ENCODE measurements at places on chromosomes 12 and 14. TPM values are rescaled to one million over a fixed set of nuclear protein-coding genes. Genes with fewer than 3 reads are reported as not detected.
A peak's percentile ranks its signal among the peaks of the same experiment; 100 is the strongest.

- no peak overlapping the region for H3K27ac ChIP-seq
- H3K36me3 ChIP-seq: no peaks in the 10 kb centered on the region
- no peak overlapping the region for H3K4me3 ChIP-seq
- no peaks in the 10 kb centered on the region for H3K4me1 ChIP-seq
These were observed 2.4 kb downstream of the GALNT6 start for GRCh38 chr12:51388846-51389245.

Gene MYF6
- total RNA-seq: 1,250 TPM

Gene FAM216A
- 0.82 TPM for total RNA-seq

- DNase-seq: peak; percentile 72
- H3K4me3 ChIP-seq: no peak overlapping the region
- H3K27ac ChIP-seq: peak overlapping the region; percentile 69
- H3K36me3 ChIP-seq: peaks cover 19% of the 10 kb centered on the region
These were observed 11.8 kb downstream of the COPS7A start for GRCh38 chr12:6735448-6736191.

DNA sequence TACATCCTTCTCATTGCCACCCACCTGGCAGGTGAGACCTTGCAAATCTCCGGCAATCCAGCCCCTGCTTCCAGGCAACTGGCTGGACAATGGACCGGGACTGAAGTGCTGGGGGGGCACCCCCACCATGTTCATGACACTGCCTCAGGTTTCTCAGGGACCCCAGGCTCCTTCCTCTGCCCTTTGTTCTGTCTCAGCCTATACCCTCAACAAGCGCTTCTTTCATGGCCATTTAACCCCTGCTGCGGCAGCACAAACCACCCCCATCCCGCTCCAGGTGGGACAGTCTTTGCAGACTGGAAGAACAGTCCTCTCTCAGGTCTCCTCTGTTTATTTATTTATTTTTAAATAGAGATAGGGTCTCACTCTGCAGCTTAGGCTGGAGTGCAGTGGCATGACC lies 7.6 kb downstream of the ISM2 start:
- H3K4me3 ChIP-seq: no peak overlapping the region
- no peaks in the 10 kb centered on the region for H3K4me1 ChIP-seq
- no peaks in the 10 kb centered on the region for H3K27me3 ChIP-seq
- no peak for DNase-seq

Gene TCL1B
- not detected for total RNA-seq

GRCh38 chr12:99380701-99381100 lies 266.9 kb upstream of the GARIN6 start:
- H3K27me3 ChIP-seq: no peaks in the 10 kb centered on the region
- no peak overlapping the region for H3K4me3 ChIP-seq
- H3K36me3 ChIP-seq: no peaks in the 10 kb centered on the region
- DNase-seq: no peak
- no peak overlapping the region for H3K27ac ChIP-seq

DNA sequence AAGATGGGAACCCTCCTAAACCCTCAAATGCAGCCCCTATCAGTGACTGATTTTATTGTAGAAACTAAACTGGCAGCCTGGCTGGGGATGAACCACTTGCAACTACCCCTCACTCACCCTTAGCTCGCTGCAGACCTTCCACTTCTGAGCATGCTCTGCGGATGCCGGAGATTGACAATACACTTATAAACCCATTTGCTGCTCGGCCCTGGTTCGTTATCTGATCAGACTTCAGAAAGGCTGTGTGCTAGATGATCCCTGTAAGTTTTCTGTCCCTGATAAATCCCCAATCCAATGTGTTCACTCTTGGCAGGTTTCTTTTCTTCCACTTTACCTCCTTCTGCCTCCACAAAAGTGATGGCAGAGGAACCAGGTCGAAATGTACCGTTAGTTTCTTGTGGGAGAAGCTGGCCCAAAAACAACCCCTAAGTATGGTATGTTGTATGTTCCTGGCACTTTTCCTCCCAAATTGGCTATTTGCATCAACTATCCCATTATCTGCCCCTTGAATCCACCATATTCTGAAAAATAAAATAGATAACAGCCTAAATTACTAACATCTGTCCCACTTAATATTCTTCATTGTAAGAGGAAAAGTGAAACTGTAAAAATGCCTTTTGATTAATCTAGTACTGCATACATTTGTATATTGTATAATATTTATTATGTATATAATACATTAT lies 18.8 kb downstream of the RPH3A start:
- H3K4me1 ChIP-seq: no peaks in the 10 kb centered on the region
- H3K27ac ChIP-seq: no peak overlapping the region
- H3K4me3 ChIP-seq: no peak overlapping the region
- no peak for DNase-seq
- no peaks in the 10 kb centered on the region for H3K36me3 ChIP-seq

Gene TMTC2
- 2.5 TPM for total RNA-seq

DNA sequence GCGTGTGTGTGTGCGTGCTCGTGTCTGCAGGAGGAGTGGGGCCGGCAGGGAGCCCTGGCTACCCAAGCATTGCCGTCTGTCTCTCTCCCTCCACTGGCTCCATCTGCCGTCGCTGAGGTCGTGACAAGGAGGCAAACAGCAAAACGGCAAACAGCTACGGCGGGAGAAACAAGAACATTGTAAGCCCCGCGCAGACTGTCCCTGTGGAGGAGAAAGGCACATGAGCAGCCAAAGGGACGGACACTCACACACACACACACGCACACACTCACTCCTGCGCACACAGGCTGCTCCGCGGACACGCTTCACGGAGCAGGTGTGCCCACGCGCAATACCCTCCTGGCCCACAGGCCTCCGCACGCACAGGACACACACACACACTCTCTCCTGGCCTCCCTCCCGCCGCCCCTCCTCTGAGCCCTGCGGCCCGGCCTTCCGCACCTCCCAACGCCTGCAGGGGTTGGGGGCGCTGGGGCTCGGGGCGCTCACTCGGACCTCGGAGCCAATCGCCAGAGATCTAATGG lies 905 bp downstream of the CISTR start:
- no peak overlapping the region for H3K27ac ChIP-seq
- no peaks in the 10 kb centered on the region for H3K4me1 ChIP-seq
- peak overlapping the region; percentile 67 for H3K4me3 ChIP-seq
- no peaks in the 10 kb centered on the region for H3K36me3 ChIP-seq
- peaks cover 17% of the 10 kb centered on the region for H3K27me3 ChIP-seq

DNA sequence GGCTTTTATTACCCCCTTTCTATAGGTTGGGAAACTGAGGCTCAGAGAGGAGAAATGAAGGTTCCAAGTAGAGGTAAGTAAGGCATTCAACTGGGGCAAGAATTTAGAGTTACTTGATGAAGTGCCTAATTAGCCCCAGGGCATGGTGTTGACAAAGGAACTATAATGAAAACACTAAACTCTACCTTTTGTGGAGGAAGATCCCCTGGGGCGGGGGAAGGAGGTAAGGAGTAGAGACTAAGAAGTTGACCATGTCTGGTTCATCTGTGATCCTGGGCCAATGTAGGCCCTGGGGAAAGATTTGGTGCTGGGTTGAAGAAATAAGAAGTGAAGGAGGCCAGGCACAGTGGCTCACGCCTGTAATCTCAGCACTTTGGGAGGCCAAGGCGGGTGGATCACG lies 16.2 kb upstream of the COX6A1 start:
- H3K4me1 ChIP-seq: no peaks in the 10 kb centered on the region
- H3K4me3 ChIP-seq: no peak overlapping the region
- no peak overlapping the region for H3K27ac ChIP-seq
- no peaks in the 10 kb centered on the region for H3K27me3 ChIP-seq
- no peaks in the 10 kb centered on the region for H3K36me3 ChIP-seq

- H3K27me3 ChIP-seq: peaks cover 16% of the 10 kb centered on the region
- no peaks in the 10 kb centered on the region for H3K4me1 ChIP-seq
- H3K27ac ChIP-seq: no peak within 1 kb of the TSS
- H3K4me3 ChIP-seq: peak within 1 kb of the TSS; percentile 43
These were observed at the start of gene SYT1 for GRCh38 chr12:78864403-78864869. TSS of gene SYT1 (plus strand) at chr12:78864774.

Gene CLEC4C
- total RNA-seq: not detected

DNA sequence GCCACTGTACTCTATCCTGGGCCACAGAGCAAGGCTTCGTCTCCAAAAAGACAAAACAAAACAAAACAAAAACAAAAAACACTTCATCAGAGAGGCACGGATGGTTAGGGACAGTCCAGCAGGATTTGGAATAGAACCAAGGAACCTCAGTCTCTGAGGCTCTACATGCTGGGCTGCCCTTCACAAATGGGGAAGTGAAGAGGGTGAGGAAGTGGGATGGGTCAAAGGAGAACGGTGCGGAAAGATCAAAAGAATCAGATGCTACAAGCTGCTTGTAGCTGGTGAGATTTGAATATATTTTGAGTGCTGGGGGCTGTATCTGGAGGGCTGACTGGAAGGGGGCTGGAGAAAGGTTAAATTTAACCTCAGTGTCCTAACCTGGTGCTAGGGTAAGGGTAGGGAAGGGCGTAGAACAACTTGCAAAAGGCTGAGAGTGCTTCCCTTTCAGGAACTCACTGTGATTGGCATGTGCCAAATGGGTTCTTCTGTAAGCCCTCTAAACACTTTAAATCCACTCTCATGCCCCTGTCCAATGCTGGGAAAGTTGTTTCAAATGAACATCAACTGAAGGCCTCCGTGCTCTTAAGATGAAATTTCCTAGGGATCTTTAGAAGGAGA lies 4.6 kb downstream of the FOXJ2 start:
- DNase-seq: no peak
- no peaks in the 10 kb centered on the region for H3K27me3 ChIP-seq
- peak overlapping the region; percentile 93 for H3K27ac ChIP-seq
- peaks cover 25% of the 10 kb centered on the region for H3K36me3 ChIP-seq

DNA sequence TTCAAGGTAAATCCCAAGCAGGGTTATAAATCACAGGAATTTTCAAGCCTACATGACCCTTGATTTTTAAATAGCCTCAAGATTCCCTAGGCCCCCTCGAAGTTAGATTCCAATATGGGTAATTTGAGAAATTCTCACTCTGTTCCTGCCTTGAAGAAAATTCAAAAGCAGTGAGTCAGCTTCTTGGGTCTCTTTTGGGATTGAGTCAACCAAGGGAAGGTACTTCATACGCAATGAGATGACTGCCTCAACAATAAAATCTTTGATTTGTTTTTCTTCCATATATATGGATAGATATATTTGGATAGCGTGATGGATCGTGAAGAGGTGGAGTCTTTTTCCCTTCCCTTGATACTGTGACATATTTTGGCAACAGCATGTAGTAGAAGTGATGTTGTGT lies 180.4 kb upstream of the ATP2B1 start:
- H3K27ac ChIP-seq: no peak overlapping the region
- no peak for DNase-seq
- H3K4me1 ChIP-seq: no peaks in the 10 kb centered on the region
- no peaks in the 10 kb centered on the region for H3K36me3 ChIP-seq

DNA sequence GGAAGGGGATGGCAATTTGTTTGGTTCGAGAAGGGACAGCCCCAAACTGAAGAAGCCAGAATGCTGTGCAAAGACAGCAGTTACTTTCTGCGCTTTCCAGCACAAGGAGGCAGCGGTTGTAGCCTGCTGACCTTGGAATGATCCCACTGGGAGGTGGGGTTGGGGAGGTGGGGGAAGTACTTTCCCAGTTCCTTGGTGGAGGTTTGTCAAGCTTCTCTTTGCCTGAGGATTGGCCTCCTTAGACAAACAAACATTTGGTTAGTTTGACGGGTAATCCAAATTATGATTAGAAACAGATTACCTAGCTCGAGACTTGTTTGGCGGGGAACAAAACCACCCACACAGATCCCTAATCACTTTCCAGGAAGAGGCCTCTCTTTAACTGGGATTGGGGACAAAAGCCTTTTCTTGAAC lies 79.1 kb upstream of the EGLN3 start:
- H3K36me3 ChIP-seq: no peaks in the 10 kb centered on the region
- H3K4me1 ChIP-seq: no peaks in the 10 kb centered on the region
- H3K27ac ChIP-seq: peak overlapping the region; percentile 67

DNA sequence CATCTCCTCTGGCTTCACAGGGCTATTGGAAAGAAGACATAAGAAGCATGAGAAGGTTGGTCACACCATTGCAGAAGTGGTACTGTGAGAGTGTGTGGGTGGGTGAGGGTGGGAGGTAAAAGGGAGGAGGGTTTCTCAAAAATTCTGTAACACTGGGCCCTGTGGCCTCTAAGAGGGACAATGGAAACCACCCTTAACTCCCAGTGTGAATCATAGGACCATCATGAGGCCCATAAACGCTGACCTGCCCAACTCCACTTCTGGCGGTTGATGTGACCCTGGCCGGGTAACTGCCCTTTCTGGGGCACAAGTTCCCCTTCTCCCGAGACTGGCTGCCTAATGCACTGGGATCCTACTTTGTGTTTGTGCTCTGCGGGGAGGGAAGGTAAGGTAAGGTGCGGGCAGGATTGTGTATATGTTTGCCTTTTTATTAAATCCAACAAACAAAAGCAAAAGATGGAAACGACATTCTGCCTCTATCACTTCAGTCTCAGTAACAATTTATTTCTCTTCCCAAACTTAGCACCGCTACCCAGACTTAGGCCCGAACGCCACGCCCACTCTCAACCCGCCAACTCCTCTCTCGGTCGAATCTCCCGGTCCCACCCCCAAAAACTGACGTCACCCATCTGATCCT lies 551 bp downstream of the METTL1 start:
- peaks cover 22% of the 10 kb centered on the region for H3K4me1 ChIP-seq
- peaks cover 9% of the 10 kb centered on the region for H3K27me3 ChIP-seq
- DNase-seq: peak; percentile 66
- H3K27ac ChIP-seq: peak overlapping the region; percentile 87

DNA sequence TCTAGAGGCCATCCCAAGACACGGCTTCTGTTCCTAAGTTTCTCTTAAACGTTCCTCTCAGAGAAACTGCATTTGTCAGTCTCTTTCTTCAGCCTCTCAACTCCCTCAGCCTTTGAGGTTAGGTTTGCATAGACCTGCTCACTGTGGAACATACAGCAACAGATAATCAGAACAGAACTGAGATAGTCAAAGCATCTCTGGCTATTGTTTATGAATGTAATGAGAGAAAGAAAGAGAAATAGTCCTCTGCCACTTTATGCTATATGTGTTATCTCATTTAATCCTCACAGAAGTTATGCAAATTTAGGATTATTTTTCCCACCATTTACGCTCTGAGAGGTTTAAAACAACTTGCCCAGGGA lies 190.6 kb downstream of the PHLDA1 start:
- H3K4me1 ChIP-seq: no peaks in the 10 kb centered on the region
- H3K36me3 ChIP-seq: no peaks in the 10 kb centered on the region
- no peak for DNase-seq
- no peak overlapping the region for H3K4me3 ChIP-seq
- H3K27me3 ChIP-seq: no peaks in the 10 kb centered on the region

Gene PROX2
- not detected for total RNA-seq

Gene PLEKHG3
- 18.6 TPM for total RNA-seq

DNA sequence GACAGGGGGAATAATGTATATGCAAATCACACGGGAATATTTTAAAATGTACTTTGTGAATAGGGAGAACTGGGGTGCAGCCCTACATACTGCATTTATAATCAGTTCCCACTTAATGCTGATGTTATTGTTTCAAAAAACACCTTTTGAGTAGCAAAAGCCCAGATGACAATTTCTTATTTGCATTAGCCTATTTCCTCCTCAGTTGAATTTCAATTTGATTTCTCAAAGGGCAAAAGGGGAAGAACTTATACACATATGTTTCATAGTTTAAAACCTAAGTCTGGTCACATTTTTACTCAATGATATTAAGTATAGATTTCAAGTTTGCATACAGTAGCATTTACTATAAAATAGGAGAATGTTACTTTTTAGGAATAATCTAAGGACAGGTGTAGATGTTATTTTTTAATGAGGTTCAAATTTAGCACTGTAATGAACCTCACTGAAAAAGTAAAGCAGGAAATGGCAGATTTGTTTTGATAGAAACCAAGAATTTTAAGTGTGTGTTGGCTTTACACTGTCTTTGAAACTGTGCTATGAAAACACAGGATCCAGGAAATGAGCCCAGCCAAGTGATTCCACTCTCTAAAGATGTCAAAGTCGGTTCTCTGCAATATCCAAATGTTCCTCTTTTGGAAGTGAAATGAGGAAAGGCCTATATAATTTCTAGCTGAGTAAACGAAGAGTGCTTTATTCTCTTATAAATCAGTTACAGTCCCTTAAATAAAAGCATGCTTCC lies 367.4 kb downstream of the BTG1 start:
- no peak overlapping the region for H3K4me3 ChIP-seq
- no peak overlapping the region for H3K27ac ChIP-seq
- H3K4me1 ChIP-seq: no peaks in the 10 kb centered on the region
- no peaks in the 10 kb centered on the region for H3K36me3 ChIP-seq

Measured in gastrocnemius medialis (tissue), 4 donors.